ENCODE measurements at places on chromosomes 6 and 20.

GRCh38 chr6:22302838-22303237 lies 6.0 kb upstream of the PRL start:
- DNase-seq: no peak

- DNase-seq: no peak
These were observed 79.5 kb upstream of the MYL9 start for GRCh38 chr20:36461600-36462439.

DNA sequence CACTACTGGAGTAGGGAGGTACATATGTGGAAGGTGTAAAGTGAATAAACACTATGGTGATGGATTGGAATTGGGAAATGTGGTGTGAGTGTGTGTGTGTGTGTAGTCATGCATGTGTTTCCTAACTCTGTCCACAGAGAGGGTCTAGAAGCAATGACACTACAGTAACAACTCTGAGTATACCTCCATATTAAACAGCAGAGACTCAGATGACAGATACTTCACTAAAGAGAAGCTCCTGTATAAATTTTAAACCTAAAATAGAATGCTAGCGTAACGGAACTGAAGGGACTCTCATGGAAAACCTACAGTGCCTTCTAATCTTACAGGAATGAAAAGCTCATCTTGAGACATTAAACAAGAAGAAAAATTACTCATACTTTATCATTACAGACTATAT lies 150.5 kb downstream of the SLC16A10 start:
- DNase-seq: no peak

- no peak for DNase-seq
These were observed 184.1 kb downstream of the MTFR2 start for GRCh38 chr6:136066005-136066404.

DNA sequence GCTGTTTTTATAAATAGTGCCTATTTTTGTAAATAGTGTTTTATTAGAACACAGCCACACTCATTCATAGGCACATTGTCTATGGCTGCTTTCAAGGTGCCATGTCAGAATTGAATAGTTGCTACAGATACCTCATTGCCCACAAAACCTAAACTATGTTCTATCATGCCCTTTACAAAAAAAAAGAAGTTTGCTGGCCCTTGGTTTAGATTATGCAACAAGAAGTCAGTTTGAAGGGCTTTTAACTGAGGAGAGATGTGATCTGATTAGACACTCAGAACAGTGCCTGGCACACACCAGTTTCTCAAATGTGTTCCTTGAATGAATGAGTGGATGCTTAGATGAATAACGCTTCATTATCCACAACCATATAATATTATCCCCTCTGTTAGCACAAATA lies 366.1 kb downstream of the MAFB start:
- no peak for DNase-seq

DNA sequence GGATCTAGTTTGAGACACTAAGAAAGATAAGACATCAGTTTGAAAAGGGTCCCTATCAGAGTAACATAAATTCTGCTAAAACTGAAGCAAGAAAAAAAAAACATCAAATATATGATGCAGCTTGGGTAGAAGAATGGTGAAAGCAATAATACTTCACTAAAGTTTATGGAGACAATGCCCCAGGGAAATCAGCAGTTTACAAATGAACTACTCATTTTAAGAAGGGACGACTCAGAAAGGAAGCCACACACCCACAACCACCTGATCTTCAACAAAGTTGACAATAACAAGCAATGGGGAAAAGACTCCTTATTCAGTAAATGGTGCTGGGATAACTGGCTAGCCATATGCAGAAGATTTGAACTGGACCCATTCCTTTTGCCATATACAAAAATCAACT lies 143.5 kb downstream of the TPBG start:
- no peak for DNase-seq
